ENCODE measurements at places on chromosomes 7 and 10.
A peak's percentile ranks its signal among the peaks of the same experiment; 100 is the strongest.

- DNase-seq, result peak; percentile 78
Observed at GRCh38 chr10:28678687-28679457, 1.6 kb downstream of the BAMBI start.

DNA sequence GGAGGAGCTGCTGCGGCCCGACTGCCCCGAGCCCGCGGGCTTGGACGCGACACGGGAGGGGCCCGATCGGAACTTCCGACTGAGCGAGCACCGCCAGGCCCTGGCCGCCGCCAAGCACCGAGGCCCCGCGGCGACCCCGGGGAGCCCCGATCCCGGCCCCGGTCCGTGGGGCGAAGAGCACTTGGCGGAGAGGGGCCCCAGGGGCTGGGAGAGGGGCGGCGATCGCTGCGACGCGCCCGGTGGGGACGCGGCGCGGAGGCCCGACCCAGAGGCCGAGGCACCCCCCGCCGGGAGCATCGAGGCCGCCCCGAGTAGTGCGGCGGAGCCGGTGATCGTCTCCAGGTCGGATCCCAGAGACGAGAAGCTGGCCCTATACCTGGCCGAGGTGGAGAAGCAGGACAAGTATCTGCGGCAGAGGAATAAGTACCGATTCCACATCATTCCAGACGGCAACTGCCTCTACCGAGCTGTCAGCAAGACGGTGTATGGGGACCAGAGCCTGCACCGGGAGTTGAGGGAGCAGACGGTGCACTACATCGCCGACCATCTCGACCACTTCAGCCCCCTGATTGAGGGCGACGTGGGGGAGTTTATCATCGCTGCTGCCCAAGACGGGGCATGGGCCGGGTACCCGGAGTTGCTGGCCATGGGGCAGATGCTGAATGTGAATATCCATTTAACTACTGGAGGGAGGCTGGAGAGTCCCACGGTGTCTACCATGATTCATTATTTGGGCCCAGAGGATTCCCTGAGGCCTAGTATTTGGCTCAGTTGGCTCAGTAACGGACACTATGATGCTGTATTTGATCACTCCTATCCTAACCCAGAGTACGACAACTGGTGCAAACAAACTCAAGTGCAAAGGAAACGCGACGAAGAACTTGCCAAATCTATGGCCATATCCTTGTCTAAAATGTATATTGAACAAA is 1.4 kb downstream of the OTUD1 start:
- DNase-seq, result no peak

GRCh38 chr7:80288175-80289122 is 153.8 kb downstream of the GNAI1 start:
- DNase-seq, result no peak

DNA sequence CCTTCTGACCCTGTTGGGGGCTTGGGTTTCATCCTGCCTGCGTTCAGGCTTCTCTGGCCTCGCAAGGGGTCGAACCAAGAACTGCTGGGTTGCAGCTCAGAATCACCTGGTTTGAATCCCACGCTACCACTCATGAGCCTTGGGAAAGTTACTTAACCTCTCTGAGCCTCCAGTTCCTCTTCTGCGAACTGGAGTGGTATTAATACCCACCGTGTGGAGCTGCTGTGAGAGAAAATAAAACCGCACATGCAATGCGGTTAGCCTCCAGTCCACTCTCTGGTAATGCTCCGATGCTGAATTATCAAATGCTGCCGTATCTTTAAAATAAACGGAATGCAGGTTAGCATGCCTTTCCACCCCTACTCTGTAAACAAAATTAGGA is 171.9 kb downstream of the ARHGAP12 start:
- no peak for DNase-seq

GRCh38 chr7:82319674-82320118 is 123.9 kb downstream of the CACNA2D1 start:
- peak; percentile 84 for DNase-seq

GRCh38 chr7:24732646-24733413 is 24.4 kb downstream of the GSDME start:
- DNase-seq, result no peak

DNA sequence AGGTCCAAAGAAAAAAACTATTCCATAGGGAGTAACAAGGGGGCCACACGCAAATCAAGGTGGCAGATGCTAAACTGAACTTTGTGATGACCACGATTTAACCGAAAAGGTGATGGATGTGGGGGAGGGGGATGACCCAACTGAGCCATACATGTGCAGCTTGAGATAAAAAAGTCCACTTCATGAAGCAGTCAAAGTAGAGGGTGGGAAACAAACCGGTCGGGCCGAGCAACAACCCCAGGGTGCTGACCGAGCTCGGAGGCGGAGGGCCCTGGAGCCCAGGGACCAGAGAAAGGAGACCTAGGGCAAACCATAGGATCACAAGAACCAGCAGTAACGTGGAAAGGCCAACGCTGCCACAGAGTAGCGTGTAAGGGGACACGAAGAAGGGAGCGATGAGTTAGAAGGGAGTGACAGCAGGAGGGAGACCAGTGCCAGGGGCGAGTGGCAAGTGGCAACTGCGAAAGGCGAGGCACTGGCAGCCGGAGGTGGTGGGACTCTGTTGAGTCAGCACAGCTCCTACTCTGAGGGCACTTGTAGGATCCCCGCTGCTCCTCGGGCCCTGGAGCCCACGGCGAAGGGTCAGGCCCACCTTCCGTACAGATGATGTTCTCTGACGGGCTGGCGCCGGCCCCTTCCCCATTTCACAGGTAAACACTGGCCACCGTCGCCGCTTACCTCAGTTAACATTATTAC is 540 bp downstream of the SNX13 start:
- DNase-seq, result peak; percentile 47

DNA sequence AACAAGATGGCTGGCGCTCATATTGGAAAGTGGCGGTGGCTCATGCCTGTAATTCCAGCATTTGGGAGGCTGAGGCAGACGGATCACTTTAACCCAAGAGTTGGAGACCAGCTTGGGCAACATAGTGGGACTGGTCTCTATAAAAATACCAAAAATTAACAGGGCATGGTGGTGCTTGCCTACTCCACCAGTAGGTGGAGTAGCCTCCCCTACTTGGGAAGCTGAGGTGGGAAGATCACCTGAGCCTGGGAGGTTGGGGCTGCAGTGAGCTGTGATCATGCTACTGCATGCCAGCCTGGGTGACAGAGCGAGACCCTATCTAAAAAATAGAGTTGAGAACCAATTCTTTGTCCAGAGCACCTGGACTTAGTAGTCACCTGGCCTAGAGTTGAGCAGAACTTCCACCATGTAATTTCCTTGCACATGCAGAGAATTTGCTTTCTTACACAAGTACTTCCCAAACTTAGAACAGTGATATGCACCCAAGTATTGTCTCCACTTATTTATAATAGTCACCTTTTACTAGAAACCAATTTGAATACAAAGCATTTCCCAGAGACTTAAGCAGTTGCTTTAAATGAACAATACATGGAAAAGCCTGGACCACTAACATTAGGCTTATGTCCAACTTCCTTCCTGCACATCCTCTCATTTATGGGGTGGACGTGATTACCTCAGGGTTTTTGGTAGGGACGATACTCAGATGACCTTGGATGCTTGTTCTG is 15.9 kb downstream of the LAMB4 start:
- peak; percentile 63 for DNase-seq

GRCh38 chr7:6172910-6173295 is 99.5 kb downstream of the CYTH3 start:
- DNase-seq, result no peak

- DNase-seq, result no peak
Observed at GRCh38 chr10:90935581-90936275, 14.8 kb upstream of the ANKRD1 start.

GRCh38 chr7:24870766-24871165 is 109.2 kb downstream of the OSBPL3 start:
- no peak for DNase-seq

- DNase-seq, result no peak
Observed at GRCh38 chr10:124092250-124092859, 1.0 kb downstream of the CHST15 start.

GRCh38 chr10:72337039-72337629 is 17.6 kb downstream of the DNAJB12 start:
- DNase-seq, result peak; percentile 67

- DNase-seq, result no peak
Observed at GRCh38 chr10:123156078-123156477, 1.9 kb downstream of the BUB3 start.

DNA sequence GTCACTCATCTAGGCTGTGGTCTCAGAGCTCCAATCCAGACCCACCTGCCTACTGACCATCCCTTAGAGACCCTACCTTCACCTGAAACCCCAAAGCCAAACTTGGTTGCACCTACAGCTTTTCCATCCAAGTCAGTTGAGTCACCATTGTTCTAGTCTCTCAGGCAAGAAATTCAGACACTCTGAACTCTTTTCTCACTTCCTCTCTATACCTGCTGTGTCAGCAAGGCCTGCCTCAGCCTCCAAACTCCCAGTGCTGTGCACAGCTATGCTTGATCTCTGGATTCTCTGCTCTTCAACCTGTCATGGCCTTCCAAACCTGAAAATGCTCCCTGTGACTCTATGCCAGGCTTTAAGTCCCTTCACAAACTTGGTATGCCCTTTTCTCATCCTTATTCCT is 47.4 kb upstream of the MTURN start:
- no peak for DNase-seq

DNA sequence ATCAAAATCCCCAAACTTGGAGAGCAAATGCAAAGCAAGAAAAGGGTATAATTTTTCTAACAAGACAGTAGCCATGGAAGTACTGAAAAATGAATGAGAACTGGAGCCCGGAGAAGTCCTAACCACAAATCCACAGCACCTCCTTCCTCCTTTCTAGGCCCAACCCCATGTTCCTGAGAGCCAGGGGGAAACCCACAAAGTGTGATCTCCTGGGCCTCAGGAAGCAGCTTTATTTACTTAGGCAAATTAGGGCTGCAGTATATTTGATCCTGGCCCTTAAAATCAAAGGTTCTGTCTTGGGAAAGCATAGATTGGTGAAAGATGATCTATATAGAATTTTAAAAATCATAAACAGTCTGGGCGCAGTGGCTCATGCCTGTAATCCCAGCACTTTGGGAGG is 103.0 kb downstream of the DOCK4 start:
- no peak for DNase-seq

DNA sequence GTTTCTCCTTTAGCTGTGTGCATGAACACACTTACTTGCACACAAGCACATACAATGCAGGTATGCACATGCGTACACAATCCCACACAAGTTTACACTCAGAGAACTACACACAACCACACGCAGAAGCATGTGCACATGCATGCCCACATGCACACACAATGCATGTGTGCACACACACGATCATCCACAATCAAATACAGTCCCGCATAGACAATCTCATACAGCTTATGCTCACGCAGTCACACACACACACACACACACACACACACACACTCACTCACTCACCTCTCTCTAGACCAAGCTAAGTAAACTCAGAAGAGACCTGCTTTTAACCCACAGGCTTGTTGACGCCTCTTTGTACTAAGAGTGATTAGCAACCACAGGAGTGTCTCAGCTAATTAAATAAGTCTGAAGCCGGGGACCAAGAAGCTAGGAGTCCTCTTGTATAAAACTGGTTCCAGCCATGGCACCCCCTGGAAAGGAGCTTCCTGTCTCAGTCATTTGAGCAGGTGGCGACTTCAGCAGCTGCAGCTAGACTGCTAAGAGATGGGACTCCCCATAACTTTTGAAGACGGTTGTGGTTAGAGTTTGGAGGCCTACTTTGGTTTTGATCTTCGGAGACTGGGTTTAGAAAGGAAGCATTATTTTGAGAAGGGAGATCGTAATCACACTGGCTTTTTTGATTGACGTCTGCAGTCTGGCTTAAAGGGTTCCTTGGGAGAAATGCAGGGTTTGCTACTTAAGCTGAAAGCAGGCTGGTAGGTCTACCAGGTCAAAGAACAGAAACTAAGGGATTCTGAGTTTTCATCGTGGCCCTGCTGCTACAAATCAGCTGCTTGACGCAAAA is 82.3 kb upstream of the ADRB1 start:
- DNase-seq, result peak; percentile 3

GRCh38 chr10:17782921-17783665 is 26.1 kb upstream of the MRC1 start:
- DNase-seq, result no peak

- DNase-seq, result no peak
Observed at GRCh38 chr7:17532861-17533404, 234.5 kb downstream of the AHR start.

- DNase-seq, result no peak
Observed at GRCh38 chr10:7706534-7707073, 3.5 kb downstream of the ITIH2 start.

DNA sequence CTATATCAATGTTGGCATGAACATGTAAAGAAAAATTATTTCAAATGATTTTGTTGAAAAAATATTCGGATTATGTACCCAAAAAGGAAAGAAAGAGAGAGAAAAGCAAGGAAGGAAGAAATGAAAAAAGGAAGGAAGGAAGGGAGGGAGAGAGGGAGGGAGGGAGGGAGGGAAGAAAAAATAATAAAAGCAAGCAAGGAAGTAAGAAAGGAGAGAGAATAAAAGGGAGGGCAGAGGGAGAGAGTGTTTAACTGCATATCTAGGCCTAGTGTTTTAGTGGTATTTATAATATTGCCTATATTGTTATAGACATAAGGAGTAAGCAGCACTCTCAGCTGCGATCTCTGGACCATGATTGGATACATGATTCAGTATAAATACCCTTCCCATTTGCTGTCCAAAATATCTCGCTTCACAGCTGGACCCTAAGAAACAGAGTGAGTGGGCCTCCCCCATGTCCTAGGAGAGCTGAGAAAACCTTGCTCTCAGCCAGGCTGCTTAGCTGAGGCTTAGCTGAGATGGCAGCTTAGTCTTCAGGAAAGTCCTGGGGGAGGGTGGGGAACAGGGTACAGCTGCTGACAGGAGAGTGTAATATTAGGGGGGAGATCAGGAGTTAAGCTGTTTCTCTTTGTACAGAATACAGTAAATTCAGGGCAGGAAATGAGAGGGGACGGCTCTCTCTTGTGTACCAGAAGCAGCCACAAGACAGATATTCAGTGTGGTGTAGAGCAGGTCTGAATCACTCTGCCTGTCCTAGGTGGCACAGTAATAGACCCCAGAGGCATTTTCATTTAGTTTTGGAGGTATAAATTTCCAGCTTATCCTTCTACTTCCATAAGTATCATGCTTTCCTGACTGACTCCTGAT is 66.8 kb upstream of the TARP start:
- DNase-seq, result no peak

DNA sequence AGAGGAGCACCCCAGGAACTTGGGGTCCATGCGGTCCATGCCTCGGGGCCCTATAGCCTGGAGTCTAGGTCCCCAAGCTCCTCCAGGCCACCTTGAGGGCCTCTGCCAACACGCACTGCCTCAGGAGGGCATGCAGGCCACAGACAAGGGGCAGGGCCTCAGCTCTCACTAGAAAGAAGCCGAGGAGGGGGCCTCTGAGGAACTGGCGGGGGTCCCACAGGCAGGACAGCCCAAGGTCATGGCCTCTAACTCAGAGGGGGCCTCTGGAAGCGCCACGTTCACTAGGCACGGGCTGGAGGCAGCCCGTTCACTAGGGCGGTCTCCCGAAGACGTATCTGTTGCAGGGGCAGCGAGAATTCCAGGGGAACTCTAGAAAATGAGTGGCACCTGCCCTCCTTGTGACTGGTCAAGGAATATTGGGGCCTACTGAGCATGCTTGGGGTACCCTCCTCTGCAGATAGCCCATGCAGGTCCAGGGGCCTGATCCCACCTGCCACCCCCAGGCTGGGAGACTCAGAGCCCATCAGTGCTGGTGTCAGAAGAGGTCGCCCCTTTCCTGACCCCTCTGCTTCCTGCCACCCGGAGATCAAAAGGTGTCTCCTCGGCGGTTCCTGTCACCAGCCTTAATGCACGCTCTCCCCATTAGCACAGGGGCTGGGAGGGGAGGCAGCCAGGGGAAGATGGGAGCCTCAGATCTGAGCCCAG is 86.7 kb upstream of the RET start:
- DNase-seq, result no peak
